ENCODE measurements at places on chromosomes 6 and 20. TPM values are rescaled to one million over a fixed set of nuclear protein-coding genes. Genes with fewer than 3 reads are reported as not detected.

- peak; percentile 34 for DNase-seq
Observed at GRCh38 chr20:36496707-36497669, 44.3 kb upstream of the MYL9 start.

- DNase-seq, result peak; percentile 28
Observed at GRCh38 chr6:49549691-49550491, 577 bp upstream of the C6orf141 start.

GRCh38 chr6:29558439-29559079 is 973 bp downstream of the UBD start:
- DNase-seq, result no peak

DNA sequence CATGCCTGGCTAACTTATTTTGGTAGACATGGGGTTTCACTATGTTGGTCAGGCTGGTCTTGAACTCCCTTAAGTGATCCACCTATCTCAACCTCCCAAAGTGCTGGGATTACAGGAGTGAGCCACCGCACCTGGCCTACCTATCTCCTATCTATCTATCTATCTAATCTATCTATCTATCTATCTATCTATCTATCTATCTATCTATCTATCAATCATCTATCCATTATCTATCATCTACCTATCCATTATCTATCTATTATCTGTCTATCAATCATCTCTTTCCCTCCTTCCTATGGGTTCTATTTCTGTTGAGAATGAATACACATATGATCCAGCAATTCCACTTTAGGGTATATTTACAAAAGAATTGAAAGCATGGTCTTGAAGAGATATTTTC is 194.2 kb upstream of the ARG1 start:
- no peak for DNase-seq

DNA sequence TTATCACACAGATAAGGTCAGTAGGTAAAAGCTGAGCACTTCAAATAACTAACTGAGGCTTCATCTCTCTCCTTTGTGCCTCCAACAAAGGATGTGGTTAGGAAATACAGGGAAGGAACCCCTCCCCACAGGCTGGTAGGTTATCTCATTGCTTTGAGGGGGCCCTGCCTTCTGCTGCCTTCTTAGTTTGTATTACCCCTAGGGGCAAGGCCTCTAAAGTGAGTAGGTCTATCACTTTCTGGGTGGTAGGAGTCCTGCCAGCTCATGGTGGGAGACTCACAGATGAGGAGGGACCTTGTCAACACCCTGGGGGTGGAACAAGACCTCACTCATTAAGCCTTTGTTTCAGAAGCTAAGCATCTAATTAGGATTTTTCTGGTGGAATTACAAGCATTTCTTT is 34.6 kb downstream of the EDN1 start:
- DNase-seq, result no peak

DNA sequence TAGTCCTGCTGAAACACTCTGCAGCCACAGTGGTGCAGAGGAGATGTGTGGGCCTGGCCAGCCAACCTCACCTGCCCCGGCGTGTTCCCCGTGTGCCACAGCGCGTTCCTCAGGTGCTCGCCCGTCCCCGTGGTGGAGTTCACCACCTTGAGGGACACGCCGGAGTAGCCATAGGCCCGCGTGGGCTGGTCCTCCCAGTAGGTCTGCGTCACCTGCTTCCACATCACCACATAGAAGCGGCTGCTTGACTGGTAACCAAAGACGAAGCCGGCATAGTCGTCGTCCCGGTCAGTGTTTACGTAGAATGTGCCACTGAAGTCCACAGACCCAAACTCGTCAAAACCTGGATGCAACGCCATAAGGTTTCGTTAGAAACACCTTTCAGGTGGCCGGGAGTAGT is 31.5 kb downstream of the THBS2 start:
- peak; percentile 17 for DNase-seq

The TRIM31 gene
- not detected for total RNA-seq

The SLC22A1 gene
- 5.5 TPM for total RNA-seq

The GLYATL3 gene
- total RNA-seq, result not detected
